SK-N-MC (cell line): ENCODE measurements at places on chromosomes 16 and 17.

DNA sequence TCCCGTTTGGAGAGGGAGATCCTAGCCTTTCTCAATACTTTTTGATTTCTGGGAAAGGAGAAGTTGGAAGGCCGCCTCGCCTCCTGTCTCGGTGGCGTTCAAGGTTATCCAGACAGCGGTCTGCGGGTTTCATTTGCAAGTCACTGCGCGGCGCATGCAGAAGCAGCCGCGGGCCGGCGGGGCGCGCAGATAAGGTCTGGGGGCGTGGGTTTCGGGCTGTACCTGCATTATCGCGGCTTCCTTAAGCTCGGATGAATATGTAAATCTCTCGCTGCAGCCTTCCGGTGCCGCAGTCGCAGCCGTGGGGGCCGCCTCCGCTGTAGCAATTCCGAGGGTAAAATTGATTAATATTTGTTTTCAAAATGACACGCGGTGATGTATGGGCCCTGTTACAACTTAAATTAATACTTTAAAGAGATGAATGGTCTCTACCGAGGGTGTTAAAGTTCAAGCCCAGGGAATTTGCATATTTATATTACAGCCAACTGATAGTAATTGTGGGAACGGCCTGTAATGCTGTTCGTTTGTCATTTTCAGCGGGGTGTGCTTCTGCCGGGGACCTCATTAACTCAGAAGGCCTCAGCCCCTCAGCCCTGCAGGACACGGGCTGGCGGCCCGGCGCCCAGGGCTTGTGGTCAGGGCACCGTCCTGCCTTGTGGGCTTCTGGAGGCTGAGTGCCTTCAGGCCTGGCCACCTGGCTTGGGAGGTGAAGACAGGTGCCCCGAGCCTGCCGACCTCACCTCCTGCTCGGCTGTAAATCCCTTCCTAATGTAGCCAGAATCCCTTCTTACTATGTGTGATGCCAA, 99.4 kb downstream of the CYLD start:
- no peak for DNase-seq

DNA sequence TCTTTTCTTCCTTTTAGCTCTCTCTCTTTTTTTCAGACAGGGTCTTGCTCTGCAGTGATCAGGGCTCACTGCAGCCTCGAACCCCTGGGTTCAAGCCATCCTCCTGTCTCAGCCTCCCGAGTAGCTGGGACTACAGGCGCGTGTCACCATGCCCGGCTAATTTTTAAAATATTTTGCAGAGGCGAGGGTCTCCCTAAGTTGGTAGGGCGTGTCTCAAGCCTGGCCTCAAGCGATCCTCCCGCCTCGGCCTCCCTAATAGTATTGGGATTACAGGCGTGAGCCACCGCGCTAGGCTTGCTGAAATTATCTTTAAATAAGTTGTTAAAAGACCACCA, 797 bp upstream of the SNX11 start:
- no peak for DNase-seq

DNA sequence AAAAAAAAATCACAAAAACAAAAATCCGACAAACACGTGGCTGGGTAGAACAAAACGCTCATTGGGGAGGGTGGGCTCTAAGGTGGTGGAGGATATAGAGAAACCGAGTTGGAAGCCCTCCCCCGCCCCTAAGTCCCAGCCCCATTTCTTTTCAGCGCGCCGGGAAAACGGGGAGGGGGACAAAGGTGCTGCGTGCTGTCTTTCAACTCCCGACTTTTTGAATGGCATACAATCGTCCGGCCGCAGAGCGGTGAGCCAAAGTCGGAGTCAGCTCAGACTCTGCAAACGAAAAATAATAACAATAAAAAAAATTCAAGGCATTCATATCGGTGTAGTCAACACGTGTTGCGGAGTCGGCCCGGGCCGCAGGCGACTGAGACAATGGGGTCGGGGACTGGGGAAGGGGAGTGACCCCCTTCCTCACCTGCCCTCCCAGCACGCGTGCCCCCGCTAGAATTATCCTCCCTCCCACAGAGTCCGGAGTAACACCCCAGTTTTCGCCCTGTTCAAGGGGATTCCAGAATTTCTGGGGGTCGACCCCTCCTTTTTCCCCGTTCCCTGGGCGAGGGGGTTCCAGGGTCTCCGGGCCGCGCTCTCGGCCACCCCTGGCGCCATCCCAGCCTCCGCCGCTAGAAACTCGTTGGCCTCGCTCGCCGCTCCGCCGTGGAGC, 1.7 kb upstream of the IGF2BP1 start:
- DNase-seq, result no peak

GRCh38 chr16:65268331-65268730, 146.5 kb upstream of the CDH11 start:
- no peak for DNase-seq

- no peak for DNase-seq
Observed at GRCh38 chr17:28416703-28417311, 10.8 kb upstream of the SLC46A1 start.

DNA sequence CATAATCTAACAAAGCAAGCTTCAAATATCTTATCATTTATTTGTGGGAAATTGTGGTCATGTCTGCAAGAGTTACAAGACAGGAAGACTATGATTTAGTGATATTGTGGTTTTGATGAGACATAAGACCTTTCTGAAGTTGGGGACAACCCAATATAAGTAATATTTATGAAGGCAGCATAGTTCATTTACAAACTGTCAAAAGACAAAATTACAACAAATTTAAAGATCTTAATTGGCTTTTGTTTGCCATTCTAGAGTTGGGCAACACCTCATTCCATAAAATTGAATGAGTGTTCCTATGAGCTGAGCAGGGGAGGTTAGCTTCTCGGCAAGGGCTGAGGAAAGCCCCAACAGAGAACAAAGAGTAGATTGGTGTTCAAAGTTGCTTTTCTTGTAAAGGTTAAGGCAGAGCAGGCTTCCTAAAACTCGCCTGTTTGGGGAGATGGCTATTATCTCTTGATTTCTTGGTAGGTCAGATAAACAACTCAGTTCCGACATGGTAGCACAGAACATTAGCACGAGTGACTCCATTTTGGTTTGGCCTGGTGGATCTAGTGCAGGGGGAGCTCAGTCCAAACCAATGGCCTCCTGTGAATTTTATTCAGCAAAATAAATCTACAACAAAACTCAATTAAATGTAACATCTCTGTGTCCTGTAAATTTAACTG, 10.9 kb upstream of the MMD start:
- no peak for DNase-seq

GRCh38 chr16:89489040-89489897, 1.1 kb downstream of the ANKRD11 start:
- peak; percentile 32 for DNase-seq

DNA sequence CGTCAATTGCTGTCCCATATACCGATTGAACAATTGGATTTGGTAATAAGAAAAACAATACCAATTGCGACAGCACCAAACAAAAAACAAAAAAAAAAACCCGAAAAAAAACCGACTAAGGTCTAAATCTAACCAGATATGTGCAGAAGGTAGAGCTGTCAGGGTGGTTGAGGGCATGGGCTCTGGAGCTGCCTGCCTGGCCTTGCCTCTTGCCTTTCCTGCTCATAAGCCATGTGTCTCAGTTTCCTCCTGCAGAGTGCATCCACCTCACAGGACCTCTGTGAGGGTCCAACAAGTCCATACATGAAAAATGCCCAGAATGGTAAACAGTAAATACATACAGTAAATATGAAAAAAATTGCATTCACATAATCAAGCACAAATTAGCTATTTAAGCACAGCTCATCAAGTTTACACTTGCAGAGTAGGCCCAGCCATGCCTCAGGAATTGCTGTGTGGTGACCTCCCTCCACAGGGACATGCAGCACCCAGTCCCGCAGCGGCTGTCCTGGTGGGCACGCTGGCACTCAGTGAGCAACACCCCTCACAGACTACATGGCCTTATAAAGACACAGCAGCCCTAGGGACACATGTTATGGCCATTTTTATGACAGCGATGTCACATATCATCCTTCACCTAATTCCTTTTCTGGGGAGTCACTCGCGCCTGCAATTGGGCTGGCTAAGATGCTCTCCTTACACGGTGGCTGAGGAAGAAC, 17.9 kb downstream of the TBC1D28 start:
- no peak for DNase-seq

DNA sequence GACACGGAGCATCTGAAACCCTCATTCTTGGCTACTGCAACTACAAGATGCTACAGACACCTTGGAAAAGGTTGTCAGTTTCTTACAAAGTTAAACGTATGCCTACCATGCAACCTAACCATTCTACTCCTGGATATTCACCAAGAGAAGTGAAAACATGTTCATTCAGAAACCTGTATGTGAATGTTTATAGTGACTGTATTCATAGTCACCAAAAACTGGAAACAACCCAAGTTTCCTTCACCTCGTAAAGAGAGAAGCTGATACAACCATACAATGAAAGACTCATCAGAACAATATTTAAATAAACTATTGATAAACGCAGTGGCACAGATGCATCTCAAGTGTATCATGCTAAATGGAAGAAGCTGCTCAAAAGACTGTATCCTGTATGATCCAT, 55.4 kb upstream of the CHMP6 start:
- DNase-seq, result no peak

DNA sequence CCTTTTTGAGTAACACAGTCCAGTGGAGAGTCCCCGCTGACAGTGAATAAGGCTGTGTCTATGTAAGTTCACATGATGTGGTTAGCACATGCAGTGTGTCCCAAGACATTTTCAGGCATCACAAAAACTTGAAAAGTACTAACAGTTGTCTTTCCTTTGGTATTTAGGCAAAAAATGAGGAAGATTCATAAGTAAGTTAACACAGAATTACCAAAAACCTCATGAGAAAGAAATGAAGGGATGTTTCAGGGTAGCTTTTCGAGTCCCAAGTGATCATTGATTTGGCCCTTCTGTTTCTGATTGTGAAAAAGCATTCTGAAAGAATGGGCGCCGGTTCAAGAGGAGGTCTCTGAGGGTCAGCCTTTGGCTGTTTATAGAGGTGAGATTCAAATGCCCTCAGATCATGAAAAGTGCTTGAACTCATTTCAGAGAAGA, 529 bp upstream of the ASPA start:
- DNase-seq, result no peak

GRCh38 chr17:59853168-59853918, 39.4 kb downstream of the TUBD1 start:
- DNase-seq, result no peak

GRCh38 chr17:77279448-77280303, 138.9 kb downstream of the SEC14L1 start:
- DNase-seq, result no peak

GRCh38 chr16:89187032-89187769, 13.1 kb downstream of the SLC22A31 start:
- no peak for DNase-seq

- no peak for DNase-seq
Observed at GRCh38 chr16:19338335-19338734, 52.8 kb downstream of the CLEC19A start.

- DNase-seq, result no peak
Observed at GRCh38 chr17:75856062-75856756, 1.1 kb upstream of the WBP2 start.

GRCh38 chr16:79380995-79381602, 219.4 kb downstream of the MAF start:
- DNase-seq, result no peak

- DNase-seq, result no peak
Observed at GRCh38 chr16:66847533-66848067, 3.4 kb downstream of the CA7 start.

DNA sequence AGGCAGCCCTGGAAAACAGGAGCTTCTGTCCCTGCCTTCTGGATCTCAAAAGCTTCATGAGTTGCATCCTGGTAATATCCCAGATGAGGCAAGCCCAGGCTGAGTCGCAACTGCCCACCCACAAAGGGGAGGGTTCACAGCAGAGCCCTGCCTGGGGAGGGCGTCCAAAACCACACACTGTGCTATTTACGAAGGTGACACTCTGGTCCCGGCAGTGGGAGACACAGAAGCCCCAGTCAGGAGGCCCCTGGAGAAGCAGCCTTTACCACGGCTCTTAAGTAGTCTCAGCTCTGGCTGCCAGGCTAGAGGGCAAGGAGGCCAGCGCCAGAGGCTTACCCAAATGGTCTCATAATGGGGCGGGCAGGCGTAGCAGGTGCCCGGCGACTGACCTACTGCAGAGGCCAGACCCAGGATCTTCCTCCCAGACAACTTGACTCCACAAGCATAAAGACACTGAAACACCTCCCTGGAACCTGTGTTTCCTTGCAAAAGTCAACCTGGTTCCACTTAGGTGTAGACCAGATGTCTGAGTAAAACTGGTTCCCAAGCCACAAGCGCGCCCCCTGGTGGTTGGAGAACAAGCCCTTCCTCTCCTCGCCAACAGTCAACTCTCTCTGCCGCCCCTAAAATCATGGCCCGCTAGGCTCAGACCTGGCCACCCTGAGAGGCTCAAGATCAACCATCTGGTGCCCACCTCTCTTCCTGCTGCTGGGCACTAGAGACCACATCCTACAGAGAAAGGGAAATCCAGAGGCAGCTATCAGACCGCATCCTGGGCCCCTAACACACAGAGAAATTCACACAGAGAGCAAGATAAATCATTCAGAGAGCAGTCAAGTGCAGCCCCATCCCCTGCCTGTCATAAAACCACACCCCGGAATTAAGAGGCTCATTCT, 5.2 kb downstream of the AXIN2 start:
- DNase-seq, result no peak

DNA sequence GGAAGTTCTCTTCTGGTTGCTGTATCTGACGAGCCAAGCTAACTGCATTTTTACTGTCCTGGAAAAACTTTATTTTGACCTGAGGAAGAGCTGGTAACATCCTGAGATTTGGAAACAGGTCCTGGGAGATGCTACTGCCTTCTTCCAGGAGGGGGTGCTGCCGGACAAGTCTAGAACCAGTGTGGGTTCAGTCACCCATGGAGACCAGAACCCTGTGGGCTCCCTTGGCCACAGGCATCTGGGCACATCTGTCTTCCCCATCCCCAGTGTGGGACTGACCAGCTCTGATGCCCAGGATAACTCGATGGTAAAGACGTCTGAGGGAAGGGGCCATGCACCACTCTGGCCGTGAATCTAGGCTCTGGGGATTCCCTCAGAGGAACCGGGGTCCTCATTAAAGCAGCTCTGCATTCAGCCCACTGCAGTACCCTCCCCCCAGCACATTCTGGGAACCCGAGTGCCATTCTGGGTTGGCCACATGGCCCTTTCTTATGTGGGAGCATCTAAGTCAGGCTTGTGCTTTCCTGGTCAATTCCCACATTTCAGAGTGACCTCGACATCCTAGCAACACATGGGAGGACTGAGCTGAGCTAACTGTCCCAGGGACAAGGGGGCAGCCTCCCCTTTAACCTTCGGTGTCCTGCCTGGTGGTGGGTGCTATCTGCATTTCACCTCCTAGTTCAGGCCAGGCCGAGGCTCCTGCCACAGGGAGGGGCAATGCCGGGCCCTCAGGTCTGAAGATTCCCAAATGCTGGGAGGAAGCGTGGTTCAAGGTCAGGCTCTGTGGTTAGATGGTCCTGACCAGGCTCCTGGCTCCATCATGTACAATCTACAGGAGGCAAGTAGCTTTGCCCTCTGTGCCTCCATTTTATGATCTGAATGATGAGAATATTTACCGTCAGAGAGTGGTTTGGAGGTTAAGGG, 6.4 kb downstream of the C16orf86 start:
- DNase-seq, result no peak

GRCh38 chr17:59405944-59406705, 74.7 kb downstream of the YPEL2 start:
- no peak for DNase-seq

- DNase-seq, result no peak
Observed at GRCh38 chr17:43169561-43170139, 1.4 kb upstream of the NBR1 start.
